ENCODE measurements at places on chromosomes 3 and 15.

GRCh38 chr3:30749230-30749629 lies 142.8 kb downstream of the TGFBR2 start:
- no peak for DNase-seq

GRCh38 chr3:178109691-178110090 lies 426.5 kb upstream of the KCNMB2 start:
- no peak for DNase-seq

- no peak for DNase-seq
These were observed 176.2 kb downstream of the LPP start for GRCh38 chr3:188330138-188330537.

DNA sequence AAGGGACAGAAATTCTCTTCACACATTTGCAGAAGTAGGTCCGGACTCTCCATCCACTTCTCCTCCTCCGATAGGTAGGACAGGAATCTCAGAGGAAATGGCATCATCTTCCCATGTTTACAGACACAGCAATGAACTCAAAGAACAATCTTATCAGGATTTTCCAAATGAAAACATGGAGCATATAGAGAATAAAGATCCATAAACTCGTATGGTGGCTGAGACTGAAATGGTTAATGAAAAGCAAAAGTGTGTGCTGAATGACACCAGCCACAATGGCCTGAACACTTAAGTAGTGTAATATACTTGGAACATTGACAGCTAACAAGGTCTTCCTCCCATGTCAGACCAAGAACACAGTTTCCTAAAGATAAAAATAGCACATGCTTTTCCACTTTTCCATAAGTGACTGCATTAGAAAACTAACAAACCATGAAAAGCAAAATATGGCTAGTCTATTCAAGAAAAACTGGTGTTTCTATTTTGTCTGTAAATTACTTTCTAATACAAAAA lies 5.8 kb downstream of the CCRL2 start:
- no peak for DNase-seq

DNA sequence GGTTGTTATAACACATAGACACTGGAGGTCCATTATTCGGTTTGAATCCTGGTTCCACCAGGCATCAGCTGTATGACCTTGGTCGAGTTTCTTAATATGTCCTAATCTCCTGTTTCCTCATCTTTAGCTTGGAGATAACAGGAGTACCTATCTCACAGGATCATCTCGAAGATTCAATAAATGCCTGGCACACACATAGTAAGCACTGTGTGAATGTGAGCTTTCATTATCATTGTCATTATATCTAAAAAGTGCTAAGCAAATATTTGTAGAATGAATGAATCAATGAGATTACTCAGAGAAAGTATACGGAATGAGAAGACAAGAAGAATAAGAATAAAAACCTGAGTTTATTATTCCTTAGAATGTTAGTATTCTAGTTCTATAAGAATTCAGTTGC lies 227.4 kb upstream of the CFAP20DC start:
- DNase-seq = no peak

DNA sequence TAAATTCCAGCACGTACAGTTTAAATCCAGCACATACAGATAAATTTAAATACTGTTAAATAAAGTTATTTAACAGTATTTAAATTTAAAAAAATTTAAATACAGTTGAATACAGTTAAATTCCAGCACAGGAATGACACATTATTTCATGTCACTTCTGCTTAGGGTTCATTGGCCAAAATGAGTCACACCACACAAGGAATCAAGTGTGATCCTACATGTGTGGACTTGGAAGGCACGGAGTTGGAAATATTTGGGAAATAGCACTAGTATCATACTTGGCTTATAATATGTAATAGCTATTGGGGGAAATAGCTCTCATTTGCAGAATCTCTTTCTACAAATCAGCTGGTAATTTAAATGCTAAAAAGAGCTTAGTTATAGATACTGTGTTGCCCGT lies 10.6 kb downstream of the RAB7A start:
- no peak for DNase-seq

DNA sequence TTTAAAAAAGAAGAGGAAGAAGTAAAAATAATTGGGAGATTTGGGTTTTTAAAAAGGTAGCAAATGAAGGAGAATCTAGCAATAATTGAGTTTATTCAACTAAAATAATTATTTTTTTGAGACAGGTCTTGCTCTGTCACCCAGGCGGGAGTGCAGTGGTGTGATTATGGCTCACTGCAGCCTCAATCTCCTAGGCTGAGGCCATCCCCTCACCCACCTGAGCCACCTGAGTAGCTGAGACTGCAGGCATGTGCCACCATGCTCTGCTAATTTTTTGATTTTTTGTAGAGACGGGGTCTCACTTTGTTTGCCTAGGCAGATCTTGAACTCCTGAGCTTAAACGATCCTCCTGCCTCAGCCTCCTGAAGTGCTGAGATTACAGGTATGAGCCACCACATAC lies 27.7 kb upstream of the ARF4 start:
- no peak for DNase-seq

DNA sequence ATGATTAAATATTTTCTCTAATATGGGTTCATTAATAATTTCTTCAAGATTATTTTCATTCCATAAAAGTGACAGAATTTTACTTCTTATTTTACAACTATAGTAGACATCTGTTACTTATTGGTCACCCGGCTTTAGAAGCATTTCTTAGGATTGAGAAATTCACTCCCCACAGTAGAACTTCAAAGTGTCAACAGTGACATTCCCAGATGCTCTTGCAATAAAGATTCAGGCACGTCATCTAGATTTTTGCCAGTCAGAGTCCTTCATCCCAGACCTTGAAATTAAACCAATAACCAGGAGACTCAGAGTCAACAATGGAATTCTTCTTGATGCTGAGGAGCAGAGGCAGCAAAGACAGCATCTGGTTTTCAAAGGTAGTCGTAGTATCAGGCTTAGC lies 190.8 kb downstream of the VGLL3 start:
- no peak for DNase-seq

- no peak for DNase-seq
These were observed 37.0 kb downstream of the FEM1B start for GRCh38 chr15:68314563-68314962.

DNA sequence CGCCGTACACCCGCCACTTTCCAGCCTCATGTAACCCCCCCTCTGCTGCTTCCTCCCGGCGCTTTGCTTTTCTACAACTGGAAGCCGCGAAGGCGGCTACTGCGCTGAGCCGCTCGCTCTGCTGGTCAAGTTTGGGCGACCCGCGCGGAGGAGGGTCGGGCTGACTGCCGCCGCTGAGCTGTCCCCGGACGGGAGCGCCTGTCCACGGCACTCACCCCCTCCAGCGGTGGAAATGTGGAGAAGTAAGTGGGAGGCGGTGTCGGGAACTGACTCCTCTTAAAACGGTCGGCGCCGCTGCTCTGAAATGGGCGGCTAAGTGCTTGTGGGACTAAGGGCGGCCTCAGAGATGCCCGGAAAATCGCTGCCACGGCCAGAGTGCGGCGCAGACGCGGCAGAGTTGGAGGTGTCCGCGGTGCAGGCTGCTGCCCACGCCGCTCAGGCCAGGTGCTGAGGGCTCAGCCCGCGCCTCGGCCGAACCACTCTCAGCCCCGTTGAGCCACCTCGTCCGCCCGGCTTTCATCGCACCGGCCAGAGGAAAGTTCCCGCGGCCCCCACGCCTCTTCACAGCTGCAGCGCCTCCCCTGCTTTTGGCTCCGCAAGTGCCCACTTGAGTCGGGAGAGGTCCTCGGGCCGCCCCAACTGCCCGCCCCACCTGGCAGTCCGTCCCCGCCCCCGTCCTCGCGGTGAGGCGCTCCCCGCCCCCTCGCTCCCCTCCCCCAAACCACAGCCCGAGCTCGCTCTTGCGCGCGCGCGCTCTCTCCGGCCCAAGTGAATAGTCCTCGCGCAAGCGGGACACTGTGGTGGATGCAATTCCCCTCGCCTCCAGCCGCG lies at the start of gene EPHA6:
EPHA6 (plus strand) TSS at position 775 of the 831 bp plus-strand sequence.
- peak; percentile 17 for DNase-seq

DNA sequence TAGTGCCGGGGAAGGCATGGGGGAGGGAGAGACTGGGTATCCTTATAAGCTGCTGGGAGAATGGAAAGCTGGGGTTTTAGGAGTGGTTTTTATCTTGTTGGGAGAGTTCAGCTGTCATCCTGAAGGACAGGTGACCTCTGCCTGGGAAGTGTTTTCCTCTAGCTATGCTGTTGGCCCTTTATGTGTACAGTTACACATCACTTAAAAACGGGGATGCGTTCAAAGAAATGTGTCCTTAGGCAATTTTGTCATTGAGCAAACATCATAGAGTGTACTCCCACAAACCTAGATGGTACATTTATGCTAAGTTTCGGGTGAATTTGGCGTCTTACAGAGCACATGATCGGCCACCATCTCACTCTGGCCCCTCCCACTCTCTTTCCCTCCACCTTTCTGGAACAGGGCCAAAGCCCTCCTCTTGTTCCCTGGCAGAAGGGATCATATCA lies 164.3 kb upstream of the NUDT16 start:
- no peak for DNase-seq

DNA sequence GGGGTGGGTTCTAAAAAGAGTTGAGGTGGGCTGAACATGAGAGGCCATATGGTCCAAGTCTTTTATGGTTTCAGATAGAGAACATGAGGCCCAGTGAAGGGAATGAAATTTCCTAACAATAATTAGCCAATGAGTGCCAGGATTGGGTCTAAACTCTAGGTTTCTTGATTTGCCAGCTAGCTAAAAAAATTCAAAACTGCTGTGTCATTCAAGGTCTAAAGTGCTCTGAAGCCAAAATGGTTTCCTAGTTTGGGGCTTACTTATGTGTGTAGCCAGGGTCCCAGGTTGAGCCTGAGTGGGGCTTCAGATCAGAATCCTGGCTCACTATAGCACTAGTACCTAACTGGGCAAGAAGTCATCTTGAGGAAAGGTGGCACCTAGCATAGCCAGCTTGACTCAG lies 55.3 kb upstream of the SYN2 start:
- no peak for DNase-seq

- peak; percentile 44 for DNase-seq
These were observed 41.8 kb downstream of the IFT122 start for GRCh38 chr3:129481766-129482332.

DNA sequence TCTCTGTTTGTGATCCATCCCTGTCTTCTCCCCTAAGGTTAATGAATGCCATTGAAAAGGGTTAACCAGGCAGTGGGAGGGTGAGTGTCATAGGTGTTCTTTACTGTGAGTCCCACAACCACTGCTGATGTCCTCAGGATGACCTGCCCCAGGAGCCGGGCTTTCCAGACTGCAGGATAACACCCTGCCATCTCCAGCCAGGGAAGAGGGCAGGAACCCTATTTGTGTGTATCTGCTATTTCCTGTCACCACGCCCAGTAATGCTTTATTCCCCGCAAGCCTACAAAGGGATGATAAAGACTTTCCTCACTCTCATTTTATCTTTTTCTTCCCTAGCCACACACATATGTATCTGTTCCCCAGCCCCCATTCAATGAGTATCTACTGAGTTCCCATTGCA lies 15.6 kb upstream of the CTXND1 start:
- no peak for DNase-seq

GRCh38 chr3:142106548-142106947 lies 42.8 kb downstream of the TFDP2 start:
- DNase-seq = no peak

DNA sequence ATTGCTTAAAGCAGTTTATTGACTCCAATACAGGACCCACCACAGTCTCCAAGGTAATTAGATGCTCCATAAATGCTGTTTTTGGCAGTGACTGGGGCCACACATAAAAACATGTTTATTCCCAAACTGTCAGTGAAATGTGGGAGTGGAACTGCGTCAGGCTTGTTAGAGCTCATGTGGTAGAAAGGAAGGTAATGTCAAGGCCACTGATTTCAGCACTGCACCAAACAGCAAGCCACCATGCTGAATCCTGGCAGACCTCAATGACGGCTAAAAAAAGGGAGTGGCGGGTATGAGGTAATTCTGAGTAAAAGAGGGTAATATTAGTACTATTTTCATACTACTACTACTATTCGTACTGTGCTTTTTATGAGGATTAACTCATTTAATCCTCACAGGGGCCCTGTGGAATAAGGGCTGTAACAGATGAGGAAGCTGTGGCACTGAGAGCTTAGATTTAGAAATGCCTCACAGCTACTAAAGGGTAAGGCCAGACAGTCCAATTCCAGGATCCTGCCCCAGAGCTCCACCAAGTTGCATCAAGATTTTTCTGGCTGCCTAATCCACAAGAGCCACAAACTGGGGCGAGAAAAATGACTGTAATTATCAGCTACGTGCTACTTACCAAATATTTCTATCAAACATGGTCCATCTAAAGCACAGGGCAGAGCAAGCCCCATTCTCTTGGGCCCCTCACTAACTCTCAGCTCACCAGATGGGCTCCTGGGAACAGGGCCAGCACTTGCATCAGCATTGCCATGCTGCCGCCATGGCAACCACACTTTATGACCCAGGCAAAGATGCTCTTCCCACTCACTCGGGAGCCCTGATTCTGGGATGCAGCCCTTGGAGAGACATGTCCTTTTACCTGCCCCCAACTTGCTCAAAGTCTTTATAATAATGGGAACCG lies 83.6 kb upstream of the SPATA12 start:
- DNase-seq = no peak

- DNase-seq = no peak
These were observed 42.3 kb upstream of the SLC25A36 start for GRCh38 chr3:140899363-140899762.

GRCh38 chr3:31422237-31422636 lies 110.5 kb upstream of the STT3B start:
- no peak for DNase-seq

GRCh38 chr15:58934114-58934447 lies 602 bp upstream of the SLTM start:
- DNase-seq = no peak

All from activated CD4-positive, alpha-beta T cell treated with anti-CD3 and anti-CD28 coated beads, Interleukin-2, amount 50 U/mL, for 48 hours (primary cell).